Esophagus squamous epithelium (tissue), 5 donors: ENCODE measurements at places on chromosomes 13 and 19.

- DNase-seq: no peak
Observed at GRCh38 chr13:94880463-94880862, 168.1 kb upstream of the SOX21 start.

DNA sequence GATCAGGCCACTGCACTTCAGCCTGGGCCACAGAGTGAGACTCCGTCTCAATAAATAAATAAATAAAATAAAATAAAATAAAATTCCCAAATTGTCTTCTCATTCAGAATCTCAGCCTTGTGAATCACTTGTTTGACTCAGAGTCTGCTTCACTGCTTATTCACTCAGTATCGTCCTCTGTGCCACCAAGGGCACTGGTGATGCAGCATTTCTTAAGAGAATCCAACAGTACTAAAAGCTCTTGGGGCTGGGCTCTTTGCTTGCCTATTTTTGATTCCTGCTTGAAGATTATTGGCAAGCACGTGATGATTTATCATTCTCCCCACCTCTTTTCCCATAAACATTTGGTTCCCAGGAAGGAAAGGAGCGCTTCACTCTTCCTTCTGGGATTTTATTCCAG lies 54.8 kb upstream of the HMGB1 start:
- DNase-seq: no peak

DNA sequence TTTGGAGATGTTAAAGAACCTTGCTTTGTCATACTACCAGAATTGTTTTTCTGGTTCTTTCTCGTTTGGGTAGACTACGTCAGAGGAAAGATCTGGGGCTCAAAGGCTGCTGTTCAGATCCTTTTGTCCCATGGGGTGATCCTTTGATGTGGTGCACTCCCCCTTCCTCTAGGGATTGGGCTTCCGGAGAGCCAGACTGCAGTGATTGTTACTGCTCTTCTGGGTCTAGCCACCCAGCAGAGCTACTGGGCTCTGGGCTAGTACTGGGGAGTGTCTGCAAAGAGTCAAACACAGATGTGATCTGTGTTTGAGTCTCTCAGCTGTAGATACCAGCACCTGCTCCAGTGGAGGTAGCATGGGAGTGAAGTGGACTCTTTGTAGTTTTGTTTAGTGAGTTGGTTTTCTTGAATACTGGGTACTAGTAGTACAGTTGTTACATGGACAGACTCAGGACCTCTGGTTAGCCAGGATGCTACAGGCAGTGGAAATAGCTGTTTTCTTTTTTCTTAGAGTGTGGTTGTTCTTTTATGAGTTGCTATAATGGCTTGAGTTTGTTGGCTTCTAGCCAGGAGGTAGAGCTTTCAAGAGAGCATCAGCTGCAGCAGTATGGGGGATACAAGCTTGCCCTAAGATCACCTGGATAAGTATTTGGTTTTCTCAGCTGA lies 34.4 kb downstream of the DNAJC15 start:
- DNase-seq: no peak

DNA sequence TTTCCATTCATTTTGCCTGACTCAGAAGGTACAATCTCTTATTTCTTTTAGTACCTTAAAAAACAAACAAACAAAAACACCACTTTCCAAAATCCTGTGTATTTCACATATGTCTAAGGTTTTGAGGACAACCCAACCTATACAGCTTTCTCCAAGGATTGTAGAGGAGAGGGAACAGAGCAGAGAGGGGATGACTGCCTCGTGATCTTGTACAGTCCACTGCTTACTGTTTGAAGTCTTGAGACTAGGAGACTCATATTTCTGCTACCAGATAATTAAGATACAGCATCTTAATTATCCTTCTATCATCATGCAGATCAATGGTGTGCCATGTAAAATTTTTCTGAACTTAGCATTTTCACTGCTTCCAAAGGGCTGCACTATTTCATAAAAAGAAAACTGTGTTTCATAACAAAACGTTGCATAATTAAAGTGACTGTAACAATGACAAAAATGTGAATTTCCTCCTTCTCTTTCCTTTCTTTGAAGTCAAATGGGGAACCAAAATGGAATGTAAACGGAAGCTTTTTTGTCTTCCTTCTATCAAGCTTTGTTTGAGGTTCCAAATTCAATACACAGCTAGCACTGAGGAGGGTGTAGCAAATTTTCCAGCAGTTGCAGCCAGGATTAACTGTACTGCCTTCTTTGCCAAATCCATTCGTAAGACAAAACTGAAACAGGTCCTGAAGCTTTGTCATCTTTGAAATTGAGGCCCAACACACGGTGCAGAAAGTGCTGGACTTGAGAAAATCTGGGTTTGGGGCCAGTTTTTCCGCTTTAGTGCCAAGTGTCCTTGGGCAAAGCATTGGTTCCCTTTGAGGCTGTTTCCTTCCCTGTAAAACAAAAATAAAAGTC lies 34.9 kb upstream of the RCBTB2 start:
- DNase-seq: no peak

- no peak for DNase-seq
Observed at GRCh38 chr13:47726394-47726793, 274.7 kb downstream of the SUCLA2 start.
